Right lung (tissue), 10 donors: ENCODE measurements at places on chromosomes 2 and 18.

GRCh38 chr18:11998193-11998592 lies 16.9 kb downstream of the IMPA2 start:
- DNase-seq: no peak

DNA sequence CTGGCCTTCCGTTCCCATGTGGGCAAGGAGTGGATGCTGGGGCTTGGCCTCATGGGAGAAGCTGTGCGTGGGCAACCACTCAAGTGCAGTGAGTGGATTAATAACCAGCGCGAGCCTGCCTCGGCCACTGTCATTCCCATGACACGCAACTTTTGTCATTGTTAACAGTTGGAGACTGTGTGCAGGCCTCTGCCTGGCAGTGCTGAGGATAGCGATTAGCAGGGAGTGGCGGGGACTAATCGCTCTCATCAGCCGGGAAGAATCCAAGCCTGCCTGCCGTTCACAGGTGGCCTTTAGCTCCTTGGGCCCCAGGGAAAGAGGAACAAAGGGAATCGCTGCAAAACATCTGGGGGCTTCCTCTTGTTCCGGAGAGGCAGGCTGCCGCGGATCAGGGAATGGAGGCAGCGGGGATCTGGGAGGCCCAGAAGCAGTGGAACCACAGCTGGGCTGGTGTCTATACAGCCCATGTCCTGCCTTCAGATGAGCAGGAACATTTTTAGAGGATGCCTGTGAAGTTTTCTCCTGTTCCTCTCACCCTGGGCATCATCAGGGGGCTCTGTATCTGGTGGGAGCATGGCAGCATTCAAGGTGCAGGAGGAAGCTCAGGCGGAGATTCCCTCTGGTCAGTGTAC lies 53.8 kb downstream of the CTIF start:
- no peak for DNase-seq

- no peak for DNase-seq
Measured at GRCh38 chr2:240646176-240646899, 21.1 kb downstream of the GPR35 start.

DNA sequence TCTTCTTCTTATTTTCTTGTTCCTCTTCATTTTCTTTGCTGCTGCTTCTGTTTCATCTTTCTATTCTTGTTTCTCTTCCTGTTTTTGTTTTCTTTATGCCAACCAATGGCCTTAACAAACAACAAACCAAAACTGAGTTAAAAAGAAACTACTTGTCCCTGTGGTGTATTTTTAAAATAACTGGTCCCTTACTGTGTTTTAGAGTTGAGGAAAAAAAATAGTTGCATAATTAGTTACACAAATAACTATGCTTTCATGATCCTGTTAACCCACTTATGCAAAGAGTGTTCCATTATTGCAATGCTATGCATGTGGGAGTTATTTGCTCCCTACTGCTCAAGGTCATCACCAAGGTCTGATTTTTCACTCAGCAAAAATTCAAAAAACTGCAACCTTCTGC lies 39.5 kb upstream of the IMP4 start:
- no peak for DNase-seq

- no peak for DNase-seq
Measured at GRCh38 chr2:151862700-151863099, 34.5 kb upstream of the ARL5A start.

DNA sequence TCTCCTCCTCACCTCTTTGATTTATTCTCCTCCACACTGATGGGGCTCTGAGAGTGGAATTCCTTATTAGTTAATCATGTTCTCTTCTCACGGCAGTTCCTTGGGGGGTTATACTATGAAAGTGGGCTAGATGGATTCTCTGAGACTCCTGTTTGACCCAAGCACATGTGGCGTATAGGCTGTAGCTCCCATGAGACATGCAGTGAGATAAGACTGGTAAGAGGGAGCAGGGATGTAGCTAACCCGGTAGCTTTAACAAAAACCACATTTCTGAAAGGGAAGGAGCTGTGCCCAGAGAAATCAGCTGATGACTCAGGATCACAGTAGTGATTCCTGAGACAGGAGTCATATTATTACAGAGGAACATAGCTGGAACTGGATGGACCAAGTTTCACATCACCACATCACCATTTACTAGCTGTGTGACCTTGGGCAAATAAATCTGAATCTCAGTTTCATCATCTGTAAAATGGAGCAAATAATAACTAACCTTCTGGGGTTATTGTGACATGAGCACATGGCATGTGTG lies 82.9 kb downstream of the CRIM1 start:
- no peak for DNase-seq

GRCh38 chr2:129078548-129078947 lies 759.9 kb upstream of the HS6ST1 start:
- DNase-seq: no peak

GRCh38 chr18:49094136-49094535 lies 143.4 kb upstream of the SMAD7 start:
- no peak for DNase-seq

GRCh38 chr2:176149939-176150583 lies 1.3 kb upstream of the HOXD4 start:
- no peak for DNase-seq

- DNase-seq: no peak
Measured at GRCh38 chr18:64332835-64333234, 183.9 kb upstream of the LINC00305 start.

DNA sequence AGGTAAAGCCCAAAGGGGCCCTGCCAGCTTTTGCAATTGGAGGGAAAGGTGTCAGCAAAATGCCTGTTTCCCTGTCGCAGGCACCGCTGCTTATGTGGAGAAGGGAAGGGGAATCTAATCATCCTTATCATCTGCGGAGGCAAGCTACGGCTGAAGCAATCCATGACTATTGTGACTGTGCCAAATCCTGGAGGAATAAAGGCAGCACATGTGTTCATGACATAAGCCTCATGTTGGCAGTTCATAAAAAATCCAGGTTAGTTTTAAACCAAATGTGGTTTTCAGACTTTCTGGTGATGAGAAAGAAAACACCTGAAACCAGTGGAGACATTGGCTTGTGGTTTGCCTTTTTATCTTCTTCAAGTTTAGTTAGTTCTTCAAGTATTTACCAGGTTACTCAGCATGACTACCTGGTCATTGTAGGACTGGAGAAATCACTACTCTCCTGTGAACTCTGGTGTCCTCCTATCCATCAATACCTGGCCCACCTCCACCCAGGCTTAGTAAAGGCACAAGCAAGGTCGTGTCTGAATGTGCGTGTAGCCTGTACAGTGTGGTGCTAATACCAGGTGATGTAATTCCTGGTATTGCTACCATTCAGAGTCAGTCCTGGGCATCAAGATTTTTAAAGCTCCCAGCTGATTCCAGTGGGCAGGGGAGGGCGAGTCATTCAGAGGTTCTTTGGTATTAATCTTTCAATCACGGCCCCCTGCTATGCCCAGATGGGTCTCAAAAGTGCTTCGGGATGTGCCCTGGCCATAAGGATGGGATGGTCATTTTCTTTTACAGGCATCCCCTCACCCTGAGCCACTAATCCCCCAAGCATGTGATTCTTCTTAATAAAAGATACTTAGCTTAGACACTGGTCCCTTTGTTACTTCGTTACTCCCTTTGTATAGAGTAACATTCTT lies 96.8 kb downstream of the TGFA start:
- no peak for DNase-seq

DNA sequence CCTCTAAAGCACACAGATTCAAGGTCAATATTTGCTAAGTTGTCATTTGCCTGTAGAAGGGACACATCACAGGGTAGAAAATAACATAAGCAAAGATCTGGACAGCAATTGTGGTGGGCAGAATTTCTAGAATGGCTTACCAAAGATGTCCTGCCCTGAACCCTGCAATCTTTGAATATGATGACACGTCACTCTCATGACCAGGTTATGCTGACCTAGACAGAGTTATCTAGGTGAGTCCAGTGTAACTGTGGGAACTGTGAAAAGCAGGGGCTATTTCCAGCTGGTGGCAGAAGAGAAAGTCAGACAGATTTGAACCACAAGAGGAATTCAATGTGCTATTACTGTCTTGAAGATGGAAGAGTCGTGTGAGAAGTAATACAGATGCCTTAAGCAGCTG lies 112.3 kb upstream of the CNGA3 start:
- DNase-seq: no peak

GRCh38 chr2:239121600-239122012 lies 273.7 kb downstream of the TWIST2 start:
- no peak for DNase-seq

DNA sequence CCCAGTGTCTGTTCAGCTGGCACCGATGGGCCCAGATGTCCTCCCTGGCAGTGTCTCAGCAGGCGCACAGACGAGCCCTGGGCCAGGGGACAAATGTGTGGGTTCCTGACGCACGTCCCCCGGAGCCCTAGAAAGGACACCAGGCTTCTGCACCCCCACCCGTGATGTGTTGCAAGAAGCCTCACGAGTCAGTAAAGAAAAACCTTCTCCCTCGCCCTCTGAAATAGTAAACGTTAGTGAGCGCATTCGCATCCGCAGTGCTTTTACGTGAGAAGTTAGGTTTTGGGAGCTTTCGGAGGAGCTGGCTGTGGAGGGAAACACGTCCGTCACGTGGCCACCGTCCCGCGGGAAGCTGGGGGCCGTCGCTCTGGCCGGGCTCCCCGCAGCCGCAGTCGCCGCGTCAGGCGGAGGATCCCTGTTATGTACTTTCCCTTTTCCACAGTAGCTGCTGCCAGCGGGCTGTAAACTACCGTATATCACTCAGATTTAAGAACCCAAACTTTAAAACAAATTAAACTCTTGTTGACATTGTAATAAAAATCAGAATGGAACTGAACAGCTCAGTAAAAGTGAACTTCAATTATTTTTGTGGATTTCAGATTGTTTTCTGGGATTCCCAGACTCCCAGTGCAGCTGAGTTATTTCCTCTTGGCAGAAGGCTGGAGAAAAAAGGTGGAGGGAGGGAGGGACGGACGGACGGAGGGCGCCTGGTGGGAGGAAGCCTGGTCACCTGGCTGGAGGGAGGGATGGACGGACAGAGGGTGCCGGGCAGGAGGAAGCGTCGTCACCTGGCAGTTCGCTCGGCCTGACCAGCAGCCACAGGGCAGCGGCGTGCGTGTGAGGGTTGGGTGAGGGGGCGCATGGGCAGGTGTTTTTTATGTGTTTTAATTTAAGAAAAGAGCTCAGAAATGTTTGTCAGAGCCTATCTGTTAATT lies 112.1 kb downstream of the NFATC1 start:
- DNase-seq: peak; percentile 71

DNA sequence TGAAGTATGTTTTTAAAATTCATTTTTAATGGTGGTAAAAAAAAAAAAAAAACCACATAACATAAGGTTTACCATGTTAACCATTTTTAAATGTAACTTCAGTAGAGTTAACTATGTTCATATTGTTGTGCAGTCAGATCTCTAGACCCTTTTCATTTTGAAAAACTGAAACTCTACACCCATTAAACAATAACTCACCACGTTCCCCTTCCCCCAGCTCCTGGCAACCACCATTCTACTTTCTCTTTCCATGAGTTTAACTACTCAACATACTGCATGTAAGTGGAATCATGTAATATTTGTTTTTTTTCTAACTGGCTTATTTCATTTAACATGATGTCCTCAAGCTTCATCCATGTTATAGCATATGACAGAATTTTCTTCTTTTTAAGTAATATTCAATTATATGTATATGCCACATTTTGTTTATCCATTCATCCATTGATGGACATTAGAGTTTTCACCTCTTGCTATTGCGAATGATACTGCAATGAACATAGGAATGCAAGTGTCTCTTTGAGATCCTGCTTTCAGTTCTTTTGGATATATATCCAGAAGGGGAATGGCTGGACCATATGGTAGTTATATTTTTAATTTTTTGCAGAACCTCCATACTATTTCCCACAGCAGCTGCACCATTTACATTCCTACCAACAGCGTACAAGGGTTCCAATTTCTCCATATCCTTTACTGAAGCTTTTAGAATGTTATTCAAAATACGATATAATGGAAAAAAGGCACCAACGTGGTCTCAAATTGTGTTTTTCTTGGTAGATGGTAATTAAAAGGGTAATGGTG lies 91.0 kb downstream of the SPTBN1 start:
- DNase-seq: no peak

GRCh38 chr18:2956056-2956455 lies 56.9 kb downstream of the LPIN2 start:
- no peak for DNase-seq

GRCh38 chr2:71715951-71716696 lies 262.8 kb downstream of the DYSF start:
- no peak for DNase-seq

DNA sequence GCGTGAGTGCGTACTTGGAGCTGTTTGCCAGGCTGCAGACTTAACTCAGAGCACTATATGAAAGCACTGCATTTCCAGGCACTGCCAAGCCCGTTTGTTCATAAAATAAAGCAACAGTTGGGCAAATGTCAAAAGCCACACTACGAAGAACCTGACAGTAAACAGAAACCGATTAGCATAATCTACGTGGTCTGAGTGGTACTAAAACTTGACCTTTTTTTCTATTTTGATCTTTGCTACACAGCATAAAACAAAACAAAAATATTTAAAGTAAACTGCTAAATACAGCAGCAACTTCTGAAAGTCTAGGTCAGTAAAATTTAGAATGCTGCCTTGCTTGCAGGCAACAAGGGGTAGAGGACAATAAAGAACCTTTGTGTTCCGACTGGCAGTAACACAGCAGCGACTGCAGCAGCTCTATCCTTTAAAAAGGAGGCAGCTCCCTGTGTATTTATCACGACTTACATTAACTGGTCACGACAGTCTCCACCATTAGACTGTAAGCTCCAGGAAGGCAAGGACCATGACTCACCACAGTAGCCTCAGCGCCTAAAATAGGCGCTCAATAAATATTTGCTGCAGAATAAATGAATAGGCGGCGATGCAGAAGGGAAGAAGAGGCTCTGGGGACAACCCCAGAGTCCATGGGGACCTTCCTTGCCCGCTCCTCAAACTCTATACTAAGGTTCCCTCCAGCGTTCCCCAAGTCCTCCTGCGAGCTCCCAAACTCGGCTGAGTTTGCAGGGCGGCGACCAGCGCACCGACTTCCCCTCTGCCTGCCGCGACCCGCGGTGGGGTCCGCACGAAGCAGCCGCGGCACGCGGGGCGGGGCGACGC lies 902 bp downstream of the SS18 start:
- peak; percentile 14 for DNase-seq

DNA sequence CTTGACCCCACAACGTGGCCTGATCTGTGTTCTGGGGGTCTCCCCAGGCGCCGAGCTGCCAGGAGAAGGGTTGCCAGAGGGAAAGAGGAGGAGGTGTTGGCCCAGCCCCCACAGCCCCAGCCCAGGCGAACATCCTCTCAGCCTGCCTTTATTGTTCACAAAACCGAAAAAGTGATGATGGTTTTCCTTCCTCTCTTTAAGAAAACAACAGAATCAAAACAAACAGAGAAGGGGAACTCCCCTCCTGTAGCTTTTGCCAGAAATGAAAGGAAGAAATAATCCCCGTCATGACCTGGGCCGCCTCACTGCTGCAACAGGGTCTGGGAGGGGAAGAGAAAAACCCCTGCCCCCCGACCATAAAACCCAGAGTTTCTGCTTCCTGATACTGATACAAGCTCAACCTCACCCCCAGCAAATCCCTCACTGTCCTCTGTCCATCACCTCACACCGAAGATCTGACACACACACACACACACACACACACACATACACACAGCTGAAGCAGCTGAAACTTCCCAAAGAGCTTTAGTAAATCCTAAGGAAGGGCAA lies 52.0 kb downstream of the ZFP36L2 start:
- no peak for DNase-seq

- DNase-seq: no peak
Measured at GRCh38 chr18:45517181-45517741, 98.0 kb upstream of the SLC14A2 start.
